ENCODE measurements at places on chromosomes 3 and 15.

DNA sequence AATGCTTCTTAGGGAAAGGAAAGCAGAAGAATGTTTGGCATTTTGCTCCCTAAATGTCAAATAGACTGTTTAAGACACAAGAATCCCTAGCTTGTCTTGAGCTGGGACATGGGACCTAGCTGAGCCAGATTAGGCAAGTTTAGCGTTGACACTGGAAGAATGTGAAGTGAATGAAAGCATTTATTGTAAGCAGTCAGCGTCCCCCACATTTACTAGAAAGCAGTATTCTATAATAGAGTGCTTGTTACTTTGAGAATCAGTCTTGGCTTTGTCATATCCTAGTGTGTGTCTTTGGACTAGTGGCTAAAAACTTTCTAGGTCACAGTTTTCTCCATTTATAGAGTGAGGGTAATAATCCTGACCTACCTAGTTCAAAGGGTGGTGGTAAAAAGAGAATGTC is 161.6 kb downstream of the ADAMTSL3 start:
- DNase-seq = no peak

- DNase-seq = no peak
Observed at GRCh38 chr15:101087172-101087769, 164.6 kb downstream of the CHSY1 start.

GRCh38 chr3:126349611-126350501 is 7.4 kb downstream of the KLF15 start:
- no peak for DNase-seq

GRCh38 chr3:34258271-34258998 is 460.0 kb downstream of the PDCD6IP start:
- DNase-seq = no peak

GRCh38 chr3:185733980-185734724 is 90.7 kb downstream of the IGF2BP2 start:
- DNase-seq = peak; percentile 62

All from GM10248 (cell line).